Common myeloid progenitor, CD34-positive (primary cell): ENCODE measurements at places on chromosomes 2 and 18.
A peak's percentile ranks its signal among the peaks of the same experiment; 100 is the strongest.

GRCh38 chr18:54825601-54826344 lies 2.5 kb upstream of the RAB27B start:
- H3K27me3 ChIP-seq, result no peaks in the 10 kb centered on the region
- H3K4me3 ChIP-seq, result no peak overlapping the region
- peaks cover 22% of the 10 kb centered on the region for H3K4me1 ChIP-seq
- no peak overlapping the region for H3K27ac ChIP-seq

- no peaks in the 10 kb centered on the region for H3K27me3 ChIP-seq
- H3K4me1 ChIP-seq, result peaks cover 67% of the 10 kb centered on the region
- no peaks in the 10 kb centered on the region for H3K36me3 ChIP-seq
- peak overlapping the region; percentile 34 for H3K4me3 ChIP-seq
- DNase-seq, result no peak
Measured at GRCh38 chr2:240624011-240624949, 1.0 kb upstream of the GPR35 start.

- no peak overlapping the region for H3K4me3 ChIP-seq
- no peaks in the 10 kb centered on the region for H3K4me1 ChIP-seq
- no peak for DNase-seq
- no peak overlapping the region for H3K27ac ChIP-seq
- no peaks in the 10 kb centered on the region for H3K36me3 ChIP-seq
- H3K27me3 ChIP-seq, result no peaks in the 10 kb centered on the region
Measured at GRCh38 chr18:24819141-24819890, 358.9 kb downstream of the HRH4 start.

- H3K27me3 ChIP-seq, result no peaks in the 10 kb centered on the region
- no peak for DNase-seq
- no peaks in the 10 kb centered on the region for H3K36me3 ChIP-seq
- H3K4me1 ChIP-seq, result peaks cover 35% of the 10 kb centered on the region
Measured at GRCh38 chr2:46269001-46269400, 28.2 kb upstream of the EPAS1 start.

DNA sequence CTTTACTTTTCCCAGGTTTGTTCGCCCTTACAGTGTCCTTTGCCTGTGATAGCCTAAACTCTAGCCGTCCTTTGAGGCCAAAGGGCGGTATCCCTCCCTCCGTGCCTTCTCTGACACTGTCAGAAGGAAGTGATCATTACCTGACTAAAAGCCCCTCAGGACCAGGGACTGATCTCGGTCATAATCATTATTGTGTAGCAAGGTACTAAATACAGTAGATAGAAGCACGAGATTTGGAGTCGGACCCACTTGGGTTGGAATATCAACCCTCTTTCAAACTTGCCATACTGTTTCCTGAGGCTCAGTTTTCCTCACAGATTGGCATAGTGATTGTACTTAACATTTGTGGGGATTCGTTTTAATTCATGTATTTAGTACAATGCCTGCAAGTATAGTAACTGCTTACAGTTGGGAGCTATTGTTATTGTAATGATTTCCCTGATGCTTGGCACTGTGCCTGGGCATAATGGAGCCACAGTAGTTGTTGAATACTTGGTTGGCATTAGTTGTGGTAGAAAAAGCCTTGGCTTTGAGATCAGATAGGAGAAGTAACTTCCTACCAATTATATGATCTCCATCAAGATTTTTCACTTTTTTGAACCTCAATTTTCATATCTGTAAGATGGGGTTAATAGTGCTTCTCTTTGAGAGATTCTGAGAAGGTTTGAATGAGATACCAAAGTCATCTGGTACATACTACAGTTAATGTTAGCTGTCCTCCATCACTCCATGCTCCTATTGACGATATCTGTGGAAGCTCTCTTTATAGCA lies 836 bp downstream of the STK11IP start:
- peaks cover 18% of the 10 kb centered on the region for H3K36me3 ChIP-seq
- H3K4me1 ChIP-seq, result peaks cover 19% of the 10 kb centered on the region
- H3K4me3 ChIP-seq, result peak overlapping the region; percentile 93
- H3K27ac ChIP-seq, result peak overlapping the region; percentile 80

DNA sequence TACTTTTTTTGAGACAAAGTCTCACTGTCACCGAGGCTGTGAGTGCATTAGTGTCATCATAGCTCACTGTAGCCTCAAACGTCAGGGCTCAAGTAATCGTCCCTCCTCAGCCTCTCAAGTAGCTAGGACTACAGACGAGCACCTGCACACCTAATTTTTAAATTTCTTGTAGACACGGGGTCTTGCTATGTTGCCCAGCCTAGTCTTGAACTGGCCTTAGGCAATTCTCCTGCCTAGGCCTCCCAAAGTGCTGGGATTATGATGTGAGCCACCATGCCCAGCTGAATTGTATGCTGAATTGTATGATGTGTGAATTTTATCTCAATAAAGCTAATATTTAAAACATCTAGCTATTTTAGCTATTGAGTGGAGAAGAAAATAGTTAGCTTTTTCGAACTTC lies 18.9 kb downstream of the CAB39 start:
- H3K36me3 ChIP-seq, result no peaks in the 10 kb centered on the region
- DNase-seq, result no peak
- no peak overlapping the region for H3K27ac ChIP-seq

- DNase-seq, result peak; percentile 5
- H3K27ac ChIP-seq, result no peak overlapping the region
- no peaks in the 10 kb centered on the region for H3K27me3 ChIP-seq
- H3K36me3 ChIP-seq, result no peaks in the 10 kb centered on the region
- H3K4me3 ChIP-seq, result no peak overlapping the region
Measured at GRCh38 chr18:50507120-50507590, 52.7 kb upstream of the MAPK4 start.

- no peak for DNase-seq
- H3K27me3 ChIP-seq, result no peaks in the 10 kb centered on the region
- no peaks in the 10 kb centered on the region for H3K4me1 ChIP-seq
- H3K4me3 ChIP-seq, result no peak overlapping the region
- H3K36me3 ChIP-seq, result no peaks in the 10 kb centered on the region
- H3K27ac ChIP-seq, result no peak overlapping the region
Measured at GRCh38 chr2:224248944-224249371, 152.9 kb downstream of the FAM124B start.

DNA sequence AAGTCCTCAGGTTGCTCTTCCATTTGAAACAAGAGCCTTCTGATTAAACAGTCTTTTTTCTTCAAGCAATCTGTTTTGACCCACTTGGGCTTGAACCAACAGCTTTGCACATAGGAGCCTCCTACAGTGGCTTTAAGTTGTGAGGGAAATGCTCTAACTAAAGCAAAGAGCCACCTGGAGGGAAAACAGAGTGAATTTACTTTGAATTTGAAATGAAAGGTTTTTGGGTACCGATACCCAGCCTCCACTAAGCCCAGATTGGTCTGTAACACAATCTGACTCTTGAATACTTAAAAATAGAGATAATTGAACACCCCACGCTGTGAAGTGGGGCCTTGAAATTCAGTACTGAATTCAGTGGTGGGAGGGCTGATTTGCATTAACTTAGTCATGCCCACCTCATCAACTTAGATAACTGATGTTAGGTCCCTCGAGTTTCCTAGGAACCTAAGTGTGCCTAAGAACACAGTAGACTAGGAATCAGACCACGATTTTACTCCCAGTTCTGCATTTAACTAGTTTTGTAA lies 56.3 kb upstream of the ACVR1C start:
- H3K4me3 ChIP-seq, result no peak overlapping the region
- H3K27me3 ChIP-seq, result no peaks in the 10 kb centered on the region

GRCh38 chr2:101159526-101159925 lies 8.3 kb upstream of the TBC1D8 start:
- no peaks in the 10 kb centered on the region for H3K36me3 ChIP-seq
- DNase-seq, result no peak

DNA sequence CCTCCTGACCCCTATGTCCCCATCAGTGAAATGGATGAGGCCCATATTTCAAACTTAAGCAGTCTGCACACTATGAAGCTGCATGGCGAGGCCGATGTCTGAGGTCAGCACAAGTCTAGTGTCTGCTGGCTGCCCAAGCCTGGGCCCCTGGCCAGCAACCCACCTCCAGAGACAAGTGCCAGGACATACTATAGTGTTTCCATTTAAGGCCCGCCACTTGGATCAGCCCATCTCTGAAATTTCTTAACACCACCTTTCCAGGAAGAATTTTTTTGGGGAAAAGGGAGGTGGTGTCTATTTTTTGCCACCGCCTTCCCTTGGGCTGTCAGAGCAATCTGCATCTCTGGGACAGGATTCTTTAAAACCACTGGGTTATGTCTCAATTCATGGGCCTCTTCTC lies 1.8 kb downstream of the ACVR1 start:
- peaks cover 19% of the 10 kb centered on the region for H3K4me1 ChIP-seq
- no peaks in the 10 kb centered on the region for H3K36me3 ChIP-seq
- H3K4me3 ChIP-seq, result peak overlapping the region; percentile 90
- no peak overlapping the region for H3K27ac ChIP-seq
- no peaks in the 10 kb centered on the region for H3K27me3 ChIP-seq

DNA sequence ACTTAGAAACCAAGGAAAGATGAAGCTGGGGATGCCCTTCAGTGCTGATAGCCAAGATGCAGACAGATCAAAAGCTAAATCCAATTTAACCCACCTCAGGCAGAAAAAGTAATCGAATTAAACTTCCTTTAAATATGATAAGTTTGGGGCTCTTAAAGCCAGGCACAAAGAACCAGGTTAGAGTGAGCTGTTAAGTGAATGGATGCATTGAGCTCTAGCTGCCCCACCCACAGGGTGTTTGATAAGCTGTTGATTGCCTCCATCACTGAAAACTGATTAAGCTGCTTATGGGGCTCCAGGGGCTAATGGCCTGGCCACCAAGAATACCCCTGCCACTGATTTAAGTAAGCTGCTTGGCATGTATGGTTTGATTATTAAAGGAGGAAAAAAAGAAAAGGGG lies 119.8 kb downstream of the PLEKHM3 start:
- no peak overlapping the region for H3K27ac ChIP-seq
- H3K4me1 ChIP-seq, result no peaks in the 10 kb centered on the region
- no peak for DNase-seq
- H3K36me3 ChIP-seq, result peaks cover 3% of the 10 kb centered on the region
- H3K27me3 ChIP-seq, result no peaks in the 10 kb centered on the region

DNA sequence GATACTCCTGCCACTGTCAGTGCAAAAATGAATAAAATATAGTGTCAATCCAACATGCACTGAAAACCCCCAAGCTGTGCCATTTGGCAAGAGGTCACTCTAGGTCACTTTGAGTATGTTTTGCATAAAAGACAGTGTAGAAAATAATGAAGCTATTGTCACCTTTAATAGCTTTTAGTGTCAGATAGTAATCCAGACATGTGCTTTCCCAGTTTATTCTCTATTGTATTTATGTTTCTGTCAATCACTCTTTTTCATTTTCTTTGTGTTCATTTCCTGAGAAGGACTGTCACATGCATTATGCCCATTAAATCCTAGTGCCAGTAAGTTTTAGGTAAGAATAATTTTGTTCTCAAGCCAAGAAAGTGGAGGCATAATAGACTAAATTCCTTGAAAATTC lies 1073.9 kb upstream of the CDH2 start:
- H3K27me3 ChIP-seq, result no peaks in the 10 kb centered on the region
- no peak for DNase-seq
- no peak overlapping the region for H3K27ac ChIP-seq
